IPS DF 6.9 (cell line): ENCODE measurements at places on chromosomes 5 and 9.

GRCh38 chr9:21831841-21832509 is 29.5 kb downstream of the MTAP start:
- no peak for DNase-seq

DNA sequence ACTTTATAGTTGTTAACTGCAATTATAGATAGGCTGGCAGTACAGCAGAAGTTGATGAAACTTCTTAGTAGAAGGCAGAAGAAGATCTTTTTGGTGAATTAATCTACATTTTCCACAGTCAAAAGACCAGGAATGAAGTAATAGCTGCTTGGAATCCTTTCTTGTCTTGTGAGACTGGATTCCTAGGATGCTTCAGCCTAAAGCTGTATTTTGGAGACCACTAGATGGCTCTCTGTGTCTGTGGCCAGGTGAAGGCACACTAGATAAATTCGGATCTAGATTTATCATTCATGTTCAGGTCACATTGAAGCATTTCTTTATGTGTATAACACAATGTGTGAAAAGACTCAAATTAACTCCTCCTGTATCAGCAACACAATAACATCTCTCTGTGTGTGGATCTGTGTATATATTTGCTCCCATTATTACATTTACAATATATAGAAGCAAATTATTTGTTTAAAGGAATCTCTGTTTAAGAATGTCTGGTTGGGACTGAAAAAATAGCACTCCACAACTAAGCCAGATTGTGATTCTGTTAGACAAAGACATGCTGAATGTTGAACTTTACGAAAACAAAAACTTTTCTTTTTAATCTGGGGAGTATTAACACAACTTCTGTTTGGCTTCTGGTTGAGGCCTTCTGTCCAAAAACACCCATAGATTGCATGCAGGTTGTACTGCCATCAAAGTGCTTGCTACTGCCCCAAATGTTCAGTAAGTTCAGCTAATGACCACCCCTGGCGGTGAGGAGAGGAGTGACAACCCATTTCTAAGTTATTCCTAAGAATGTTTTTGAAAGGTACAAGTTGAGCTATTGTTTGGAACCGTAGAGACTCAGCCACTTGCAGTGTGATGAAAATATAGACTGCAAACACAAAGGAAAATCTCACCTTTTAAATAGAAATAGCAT is 10.6 kb downstream of the GRIN3A start:
- DNase-seq: no peak

GRCh38 chr9:38423973-38424843 is at the start of gene IGFBPL1:
TSS of gene IGFBPL1 (minus strand) at chr9:38424454. CDS start at chr9:38424424, 30 bp downstream.
- DNase-seq: no peak

DNA sequence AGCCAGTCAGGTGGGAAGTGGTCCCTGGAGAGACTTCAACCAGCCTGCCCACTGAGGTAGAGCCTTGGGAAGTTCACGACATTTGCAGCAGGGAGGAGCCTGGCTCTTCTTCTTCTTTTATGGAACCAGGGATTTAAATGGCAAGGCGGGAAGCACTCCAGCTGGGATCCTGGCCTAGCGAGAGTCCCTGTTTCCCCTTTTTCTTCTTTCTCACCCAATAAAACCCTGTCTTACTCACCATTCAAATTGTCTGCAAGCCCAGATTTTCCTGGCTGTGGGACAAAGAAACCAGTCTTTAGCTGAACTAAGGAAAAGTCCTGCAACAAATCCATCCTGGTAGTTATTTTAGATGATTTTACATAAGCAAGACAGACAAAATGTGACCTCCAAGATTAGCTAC is 503.7 kb downstream of the CDH10 start:
- DNase-seq: no peak

DNA sequence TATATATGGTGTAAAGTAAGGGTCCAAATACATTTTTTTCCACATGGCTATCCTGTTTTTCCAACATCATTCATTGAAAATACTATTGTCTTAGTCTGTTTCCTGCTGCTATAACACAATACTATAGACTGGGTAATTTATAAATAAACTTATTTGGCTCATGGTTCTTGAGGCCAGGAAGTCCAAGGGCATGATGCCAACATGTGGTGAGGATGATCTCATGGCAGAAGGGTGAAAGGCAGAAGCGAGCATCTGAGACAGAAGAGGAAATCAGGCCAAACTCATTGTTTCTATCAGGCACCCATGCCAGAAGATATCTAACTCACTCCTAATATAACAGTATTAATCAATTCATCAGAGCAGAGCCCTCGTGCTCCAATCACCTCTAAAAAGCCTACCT is 42.6 kb downstream of the ANKRD55 start:
- DNase-seq: no peak

- no peak for DNase-seq
Observed at GRCh38 chr9:1880038-1880565, 135.0 kb upstream of the SMARCA2 start.

DNA sequence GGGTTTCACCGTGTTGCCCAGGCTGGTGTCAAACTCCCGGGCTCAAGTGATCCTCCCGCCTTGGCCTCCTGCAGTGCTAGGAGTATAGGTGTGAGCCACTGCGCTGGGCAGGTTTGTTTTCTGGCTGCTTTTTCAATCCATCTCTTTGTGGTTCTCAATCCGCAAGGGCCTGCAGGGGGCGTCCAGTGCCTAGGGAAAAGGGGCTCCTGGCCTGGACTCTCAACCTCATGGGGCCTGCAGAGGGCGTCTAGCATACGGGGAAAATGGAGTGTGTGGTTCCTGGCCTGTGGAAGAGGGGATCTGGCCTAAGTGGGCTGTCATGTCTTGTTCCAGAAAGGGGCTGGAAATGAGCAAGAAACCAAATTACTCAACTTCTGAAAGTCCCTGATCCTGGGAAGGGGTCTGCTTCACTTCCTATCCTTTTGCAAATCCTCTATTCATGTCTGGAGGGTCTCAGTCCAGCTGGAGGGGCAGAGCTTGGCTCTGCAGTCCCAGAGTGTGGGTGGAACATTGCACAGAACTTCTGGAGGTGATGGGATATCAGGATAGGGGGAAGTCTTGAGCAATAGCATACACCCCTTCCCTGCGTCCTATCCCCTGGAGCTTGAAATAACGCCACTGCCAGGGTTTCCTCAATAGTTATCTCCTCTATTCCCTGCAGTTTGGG is 12.7 kb upstream of the CCL27 start:
- peak; percentile 74 for DNase-seq

GRCh38 chr5:180154821-180155364 is 54.1 kb downstream of the RASGEF1C start:
- DNase-seq: no peak

- peak; percentile 58 for DNase-seq
Observed at GRCh38 chr9:78031893-78032729, 500 bp upstream of the GNAQ start.

DNA sequence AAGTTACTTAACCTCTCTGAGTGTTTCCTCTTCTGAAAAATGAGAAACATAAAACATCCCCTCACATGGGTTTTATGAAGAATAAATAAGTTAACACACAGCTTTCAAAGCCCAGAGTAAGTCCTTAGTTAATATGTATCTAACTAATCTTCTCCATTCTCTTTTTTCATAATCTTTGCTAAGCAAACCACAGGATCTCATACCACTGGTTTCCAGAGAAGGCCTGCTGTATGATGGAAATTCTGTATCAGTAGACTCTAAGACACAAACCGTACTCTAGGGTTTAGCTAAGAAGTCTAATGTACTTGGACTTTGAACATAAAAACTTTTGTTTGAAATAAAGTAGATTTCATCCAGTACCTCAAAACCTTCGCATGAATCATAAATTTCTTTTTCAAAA is 307.9 kb downstream of the SPOCK1 start:
- no peak for DNase-seq

GRCh38 chr5:71832812-71833715 is 114.0 kb downstream of the CARTPT start:
- DNase-seq: no peak

GRCh38 chr9:7089406-7090193 is 331.8 kb downstream of the KDM4C start:
- no peak for DNase-seq

- DNase-seq: no peak
Observed at GRCh38 chr5:42993516-42994245, 46.4 kb downstream of the ANXA2R start.

DNA sequence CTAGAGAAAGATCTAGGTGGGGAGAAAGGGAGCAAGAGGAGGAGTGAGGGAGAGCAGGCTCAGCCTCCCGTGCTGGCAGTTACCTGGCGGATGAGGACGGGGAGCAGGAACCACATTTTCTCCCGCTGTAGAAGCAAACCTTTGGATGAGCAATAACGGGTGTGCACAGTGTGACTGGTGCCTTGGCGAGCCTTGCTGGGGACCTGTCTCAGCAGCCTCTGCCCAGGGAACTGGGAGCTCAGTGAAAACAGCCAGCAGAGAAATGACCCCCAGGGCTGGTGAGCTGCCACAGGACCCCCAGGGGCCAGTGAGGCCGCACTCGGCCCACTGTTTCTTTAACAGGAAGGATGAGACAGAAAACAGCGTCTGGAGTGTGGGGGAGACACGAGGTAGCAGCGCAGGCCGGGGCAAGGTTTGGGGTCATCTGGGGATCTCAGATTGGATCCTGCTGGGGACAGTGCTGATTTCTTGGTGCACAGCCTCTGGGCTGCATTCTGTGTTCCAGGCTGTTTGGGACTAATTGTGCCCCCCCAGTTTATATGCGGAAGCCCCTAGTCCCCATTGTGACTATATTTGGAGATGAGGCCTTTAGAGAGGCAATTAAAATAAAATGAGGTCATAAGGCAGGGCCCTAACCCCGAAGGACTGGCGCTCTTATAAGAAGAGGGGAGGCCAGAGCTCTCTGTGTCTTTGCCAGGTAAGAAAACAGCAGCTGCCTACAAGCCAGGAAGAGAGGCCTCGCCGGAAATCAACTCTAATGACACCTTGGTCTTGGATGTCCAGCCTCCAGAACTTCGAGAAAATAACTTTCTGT is 118.8 kb upstream of the PHYKPL start:
- DNase-seq: no peak

GRCh38 chr5:96220610-96221390 is 212.2 kb downstream of the PCSK1 start:
- DNase-seq: no peak

DNA sequence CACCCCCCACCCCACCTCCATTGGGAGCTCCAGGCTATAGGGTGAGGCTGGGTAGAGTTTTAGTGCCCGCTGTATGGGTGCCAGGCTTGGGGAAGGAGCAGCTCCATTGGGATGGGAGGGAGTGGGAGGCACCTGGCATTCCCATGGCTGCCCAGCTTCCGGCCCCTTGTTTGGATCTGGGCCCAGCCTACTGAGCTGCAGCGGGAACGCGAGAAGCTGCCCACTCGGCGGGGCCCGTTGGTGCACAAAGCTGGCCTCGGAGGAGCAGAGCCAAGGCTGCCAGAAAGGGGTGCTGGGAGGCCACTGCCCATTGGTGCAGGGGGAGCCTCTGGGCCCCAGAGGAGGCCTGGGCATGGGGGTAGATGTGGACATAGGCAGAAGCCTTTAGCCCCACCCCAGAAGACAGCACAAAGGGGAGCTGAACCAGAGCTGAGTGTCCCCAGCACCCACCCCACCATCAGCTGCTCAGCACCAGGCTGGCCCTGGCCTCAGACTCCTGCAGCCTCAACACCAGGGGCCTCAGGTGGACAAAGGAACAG is 4.4 kb downstream of the LCN9 start:
- no peak for DNase-seq

- DNase-seq: no peak
Observed at GRCh38 chr5:2833556-2833955, 82.1 kb upstream of the IRX2 start.

GRCh38 chr9:111959468-111960359 is 63.1 kb downstream of the UGCG start:
- DNase-seq: no peak

DNA sequence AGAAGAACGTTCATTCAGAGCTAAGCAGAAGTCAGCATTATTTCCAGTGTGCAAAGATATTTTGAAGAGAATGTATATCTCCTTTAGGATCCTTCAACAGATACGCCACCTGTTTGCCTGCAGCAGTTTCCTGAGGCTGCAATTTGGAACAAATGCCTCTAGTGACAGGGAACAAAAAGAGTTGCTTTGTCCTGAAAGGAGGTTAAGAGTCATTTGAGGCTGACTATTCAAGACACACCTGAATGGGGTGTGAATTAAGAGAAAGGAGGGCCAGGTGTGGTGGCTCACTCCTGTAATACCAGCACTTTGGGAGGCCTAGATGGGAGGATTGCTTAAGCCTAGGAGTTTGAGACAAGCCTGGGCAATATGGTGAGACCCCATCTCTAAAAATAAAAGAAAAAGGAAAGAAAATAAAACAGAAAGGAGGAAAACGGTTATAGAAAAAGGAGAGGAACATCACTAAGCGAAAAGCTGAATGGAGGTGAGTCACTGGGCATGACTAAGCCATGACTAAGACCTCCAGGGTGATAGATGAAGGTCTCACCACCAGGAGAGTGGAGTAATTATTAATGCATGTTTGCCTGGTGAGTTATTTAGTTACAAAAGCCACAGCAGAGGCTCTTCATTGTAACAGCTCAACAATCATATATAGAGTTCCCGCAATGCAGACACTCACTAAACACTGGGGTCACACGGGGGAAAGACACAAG is 255.2 kb upstream of the TNC start:
- DNase-seq: no peak

- no peak for DNase-seq
Observed at GRCh38 chr5:40960037-40960436, 50.7 kb downstream of the C7 start.

DNA sequence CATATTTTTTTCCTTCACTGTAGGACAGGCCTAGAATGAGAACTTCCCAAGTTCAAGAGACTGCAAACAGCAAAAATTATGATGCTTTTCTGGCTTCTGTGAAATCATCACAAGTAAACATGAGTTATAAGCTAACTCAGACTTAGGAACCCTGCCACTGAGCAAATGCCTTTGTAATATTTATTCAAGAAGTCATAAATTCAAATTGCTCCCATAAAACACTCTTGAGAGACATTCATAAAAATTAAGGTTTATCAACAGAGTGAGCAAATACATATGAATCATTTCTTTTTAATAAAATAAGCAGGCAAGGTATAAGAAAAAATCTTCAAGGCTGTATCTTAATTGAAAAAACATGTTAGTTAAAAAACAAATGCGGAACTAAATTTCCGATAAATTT is 124.2 kb downstream of the GNA14 start:
- no peak for DNase-seq

- DNase-seq: no peak
Observed at GRCh38 chr5:83657807-83658525, 62.7 kb downstream of the HAPLN1 start.

DNA sequence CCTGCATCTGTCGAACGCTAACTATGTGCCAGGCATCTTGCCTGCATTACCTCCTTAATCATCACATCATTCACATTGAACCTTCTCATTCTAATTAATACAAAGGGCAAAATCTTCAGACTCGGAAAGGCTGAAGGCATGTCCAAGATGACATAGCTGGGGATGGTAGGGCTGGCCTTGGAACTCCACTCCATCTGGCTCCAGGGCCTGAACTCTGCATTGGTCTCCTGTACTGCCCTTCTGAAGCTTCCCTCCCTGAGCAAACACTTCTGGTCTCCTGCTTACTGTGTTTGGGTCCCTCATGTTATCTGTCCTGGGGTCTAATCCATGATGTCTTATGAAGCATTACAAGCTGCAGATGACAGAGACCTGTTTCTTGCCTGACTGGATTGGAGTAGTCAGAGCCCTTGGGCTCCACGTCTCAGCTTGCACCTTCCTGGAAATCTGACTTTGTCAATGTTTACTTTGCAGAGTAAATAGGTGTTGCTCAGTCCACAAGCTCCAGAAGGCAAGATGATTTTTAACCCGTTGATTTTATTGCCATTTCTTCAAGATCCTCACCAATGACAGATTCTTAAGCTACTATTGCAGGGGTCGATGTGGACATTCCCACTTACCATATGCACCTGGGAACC is 106.1 kb downstream of the GALNT10 start:
- DNase-seq: no peak

- DNase-seq: no peak
Observed at GRCh38 chr9:111356481-111357244, 26.6 kb upstream of the OR2K2 start.

- DNase-seq: no peak
Observed at GRCh38 chr9:34380511-34381315, 4.0 kb upstream of the MYORG start.
